ENCODE measurements at places on chromosomes 12 and 14.

- no peak for DNase-seq
These were observed 300 bp upstream of the TTC5 start for GRCh38 chr14:20306079-20306423.

- DNase-seq = peak; percentile 68
These were observed 52.5 kb downstream of the C12orf75 start for GRCh38 chr12:105382771-105383622.

- no peak for DNase-seq
These were observed 2.1 kb downstream of the PNMA1 start for GRCh38 chr14:73712071-73712506.

DNA sequence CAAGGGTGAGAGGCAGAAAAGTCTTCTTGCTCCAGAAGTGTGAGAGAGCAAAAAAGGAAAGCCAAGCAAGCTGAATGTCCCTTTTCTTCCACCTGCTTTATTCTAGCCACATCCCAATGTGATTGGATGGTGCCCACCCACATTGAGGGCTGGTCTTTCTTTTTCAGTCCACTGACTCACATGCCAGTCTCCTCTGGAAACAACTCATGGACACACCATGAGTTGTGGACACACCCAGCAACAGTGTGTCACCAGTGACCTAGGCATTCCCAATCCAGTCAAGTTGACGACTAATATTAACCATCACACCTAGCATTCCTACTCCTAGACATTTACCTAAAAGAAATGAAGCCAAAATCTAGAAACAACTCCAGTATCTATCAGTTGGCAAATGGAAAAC, 7.2 kb upstream of the DICER1 start:
- DNase-seq = no peak

GRCh38 chr12:88307961-88308360, 165.9 kb downstream of the TMTC3 start:
- no peak for DNase-seq

DNA sequence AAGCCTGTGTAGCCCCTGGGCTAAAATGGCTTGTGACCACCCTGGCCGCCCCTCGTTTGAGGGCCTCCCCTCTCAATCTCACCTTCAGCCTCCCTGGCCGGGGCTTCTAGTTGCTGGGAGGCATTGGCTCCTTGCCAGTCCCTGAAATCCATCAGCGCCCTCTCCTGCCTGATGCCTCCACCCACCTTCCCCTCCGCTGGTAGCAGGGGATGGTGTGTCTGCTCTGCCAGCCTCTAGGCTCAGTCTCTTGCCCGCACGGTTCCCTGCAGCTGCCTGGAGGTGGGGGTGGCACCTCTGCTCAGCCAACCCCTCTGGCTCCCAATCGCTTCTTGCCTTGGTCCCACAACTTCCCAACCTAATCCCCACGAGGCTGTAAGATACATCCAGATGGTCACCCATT, 167.9 kb downstream of the PHETA1 start:
- DNase-seq = no peak

DNA sequence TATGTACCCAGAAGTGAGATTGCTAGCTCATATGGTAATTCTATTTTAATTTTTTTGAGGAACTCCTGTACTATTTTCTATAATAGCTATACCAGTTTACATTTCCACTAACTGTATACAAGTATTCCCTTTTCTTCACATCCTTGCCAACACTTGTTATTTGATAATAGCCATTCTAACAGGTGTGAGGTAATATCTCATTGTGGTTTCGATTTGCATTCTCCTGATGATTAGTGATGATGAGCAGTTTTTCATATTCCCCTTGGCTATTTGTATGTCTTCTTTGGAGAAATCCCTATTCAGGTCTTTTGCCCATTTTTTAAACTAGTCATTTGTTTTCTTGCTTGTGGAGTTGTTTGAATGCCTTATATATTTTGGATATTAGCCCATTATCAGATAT, 121.3 kb downstream of the BBS10 start:
- DNase-seq = no peak

DNA sequence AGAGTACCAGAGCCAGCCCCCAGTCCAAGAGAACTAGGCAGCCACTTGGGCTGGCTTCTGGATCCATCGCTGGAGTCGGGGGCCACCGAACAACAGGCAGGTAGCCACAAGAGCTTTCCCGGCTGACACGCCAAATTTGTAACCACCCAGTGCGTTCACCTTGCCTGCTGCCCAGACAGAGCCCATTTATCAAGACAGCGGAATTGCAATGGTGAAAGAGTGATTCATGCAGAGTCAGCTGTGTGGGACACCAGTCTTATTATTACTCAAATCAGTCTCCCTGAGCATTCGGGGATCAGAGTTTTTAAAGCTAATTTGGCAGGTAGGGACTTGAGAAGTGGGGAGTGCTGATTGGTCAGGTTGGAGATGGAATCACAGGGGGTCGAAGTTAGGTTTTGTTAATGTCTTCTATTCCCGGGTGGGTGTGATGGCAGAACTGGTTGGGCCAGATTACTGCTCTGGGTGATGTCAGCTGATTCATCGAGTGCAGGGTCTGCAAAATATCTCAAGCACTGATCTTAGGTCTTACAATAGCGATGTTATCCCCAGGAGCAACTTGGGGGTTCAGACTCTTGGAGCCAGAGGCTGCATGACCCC, 64.3 kb downstream of the PDE6H start:
- no peak for DNase-seq

DNA sequence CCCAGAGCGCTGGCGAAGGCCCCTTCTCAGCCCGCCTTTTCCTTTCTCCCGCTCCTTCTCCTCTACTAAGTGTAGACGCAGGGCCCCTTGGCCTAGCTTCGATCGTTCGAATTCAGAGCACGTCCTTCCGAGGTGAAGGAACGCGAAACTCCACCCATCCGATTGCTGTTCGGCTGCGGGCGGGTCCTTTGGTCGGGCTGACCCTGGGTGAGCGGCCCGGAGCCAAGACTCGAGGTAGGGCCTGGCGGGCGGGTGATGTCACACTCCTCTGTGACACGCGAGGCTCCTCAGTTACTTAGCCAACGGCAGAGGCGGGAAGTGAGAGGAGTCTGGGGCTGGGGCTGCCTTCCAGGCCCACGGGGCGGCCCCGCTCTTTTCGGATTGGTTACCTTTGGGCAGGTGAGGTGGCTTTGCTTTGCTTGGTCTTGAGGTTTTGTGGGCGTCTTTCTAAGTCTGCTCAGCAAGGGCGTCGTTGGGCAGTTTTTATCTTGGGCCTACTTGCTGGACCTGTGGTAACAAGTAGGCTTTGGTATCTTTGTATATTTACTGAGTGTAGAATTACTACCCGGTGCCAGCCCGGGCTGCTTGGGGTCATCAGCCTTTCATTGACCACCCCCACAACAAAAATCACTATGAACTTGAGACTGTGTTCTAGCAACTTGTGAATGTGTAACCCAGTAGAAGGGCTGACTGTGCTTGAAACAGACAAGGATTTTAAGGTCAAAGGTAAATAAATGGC, 694 bp downstream of the TMBIM6 start:
- DNase-seq = peak; percentile 74

- DNase-seq = peak; percentile 18
These were observed 1037.8 kb downstream of the TMEM121 start for GRCh38 chr14:106564058-106564643.

DNA sequence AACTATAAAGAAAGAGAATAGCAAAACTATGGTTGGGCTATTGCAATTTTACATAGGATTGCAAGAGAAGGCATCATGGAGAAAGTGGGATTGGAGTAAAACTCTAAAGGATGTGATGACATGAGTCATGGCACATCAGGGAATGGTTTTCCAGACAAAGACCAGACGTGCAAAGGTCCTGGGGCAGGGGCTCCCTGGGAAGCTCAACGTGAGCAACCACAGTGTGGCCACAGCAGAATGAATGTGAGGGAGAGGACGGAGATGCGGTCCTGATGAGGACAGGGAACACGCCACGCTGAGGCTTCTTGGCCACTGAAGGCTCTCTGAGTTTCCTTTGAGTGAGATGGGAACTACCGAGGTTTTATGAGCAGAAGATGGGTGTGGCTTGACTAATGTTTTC, 38.2 kb downstream of the FZD10 start:
- no peak for DNase-seq

GRCh38 chr12:90393089-90393488, 561.9 kb downstream of the CCER1 start:
- DNase-seq = no peak
